Activated CD8-positive, alpha-beta memory T cell treated with anti-CD3 and anti-CD28 coated beads for 1 hour (primary cell): ENCODE measurements at places on chromosomes 12 and 14.

DNA sequence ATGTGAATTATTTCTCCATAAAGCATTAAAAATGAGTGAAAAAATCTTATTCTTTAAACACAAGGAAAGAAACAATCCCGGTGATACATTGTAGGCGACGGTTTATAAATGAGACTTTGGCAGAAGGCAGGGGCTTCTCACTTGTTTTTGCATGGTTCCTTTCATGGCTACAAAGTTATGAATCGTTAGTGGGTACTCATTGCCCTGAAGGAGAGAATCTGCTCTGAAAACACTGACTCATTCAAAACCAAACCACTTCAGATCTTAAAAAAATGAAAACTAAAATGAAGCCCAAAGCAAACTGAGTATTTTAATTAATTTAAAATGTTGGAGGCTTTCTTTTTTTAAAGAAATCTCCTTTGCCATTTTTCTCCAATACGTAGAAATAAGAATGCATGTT lies 41.4 kb upstream of the AMIGO2 start:
- DNase-seq, result no peak

DNA sequence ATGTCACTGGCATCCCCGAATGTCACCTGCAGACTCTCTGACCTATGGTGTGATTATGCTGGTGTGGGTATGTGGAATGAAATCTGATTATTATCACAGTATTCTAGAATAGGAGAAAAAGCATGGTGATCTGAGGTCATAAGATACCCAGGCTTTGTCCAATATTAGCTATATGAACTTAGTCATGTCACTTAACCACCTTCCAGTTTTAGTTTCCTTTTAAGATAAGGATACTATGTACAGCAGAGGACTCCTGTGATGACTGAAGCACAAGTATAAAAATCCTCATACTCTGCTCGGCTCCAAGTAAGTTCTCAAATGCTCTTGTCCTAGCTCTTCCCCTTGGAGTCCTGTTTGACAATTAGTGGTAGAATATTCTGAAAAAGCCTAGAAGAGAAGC lies 2.8 kb downstream of the GNS start:
- no peak for DNase-seq

GRCh38 chr14:89331398-89331797 lies 85.6 kb downstream of the FOXN3 start:
- no peak for DNase-seq

- no peak for DNase-seq
These were observed 1.2 kb downstream of the KRT3 start for GRCh38 chr12:52794479-52795331.

DNA sequence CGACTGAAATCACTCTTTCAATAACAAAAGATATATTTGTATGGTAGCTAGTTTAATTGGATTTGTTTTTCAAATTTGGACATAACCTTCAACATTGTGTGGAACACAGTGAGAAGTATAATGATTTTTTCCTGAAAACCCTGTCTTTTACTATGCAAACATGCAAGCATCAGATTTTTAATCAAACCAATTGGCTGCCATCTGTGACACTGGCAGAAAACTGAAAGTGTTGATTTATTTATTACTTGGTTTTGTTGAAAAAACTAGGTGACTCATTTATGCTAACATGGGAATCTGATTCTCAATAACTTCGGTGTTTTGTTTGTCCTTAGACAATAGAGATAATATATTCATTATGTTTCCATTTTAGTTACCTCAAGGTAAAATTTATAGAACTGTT lies 82.0 kb downstream of the NTS start:
- no peak for DNase-seq

DNA sequence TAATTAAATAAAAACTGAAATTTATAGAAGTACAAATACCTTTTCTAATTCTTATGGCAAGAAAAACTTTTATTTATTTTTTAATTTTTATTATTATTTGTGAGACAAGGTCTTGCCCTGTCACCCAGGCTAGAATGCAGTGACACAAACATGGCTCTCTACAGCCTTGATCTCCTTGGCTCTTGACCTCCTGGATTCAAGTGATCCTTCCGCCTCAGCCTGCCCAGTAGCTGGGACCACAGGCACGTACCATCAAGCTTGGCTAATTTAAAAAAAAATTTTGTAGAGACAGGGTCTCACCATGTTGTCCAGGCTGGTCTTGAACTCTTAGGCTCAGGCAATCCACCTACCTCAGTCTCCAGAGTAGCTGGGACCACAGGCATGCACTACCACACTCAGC lies 47.4 kb downstream of the COCH start:
- DNase-seq, result no peak

GRCh38 chr14:51482102-51482501 lies 169.6 kb upstream of the FRMD6 start:
- no peak for DNase-seq

DNA sequence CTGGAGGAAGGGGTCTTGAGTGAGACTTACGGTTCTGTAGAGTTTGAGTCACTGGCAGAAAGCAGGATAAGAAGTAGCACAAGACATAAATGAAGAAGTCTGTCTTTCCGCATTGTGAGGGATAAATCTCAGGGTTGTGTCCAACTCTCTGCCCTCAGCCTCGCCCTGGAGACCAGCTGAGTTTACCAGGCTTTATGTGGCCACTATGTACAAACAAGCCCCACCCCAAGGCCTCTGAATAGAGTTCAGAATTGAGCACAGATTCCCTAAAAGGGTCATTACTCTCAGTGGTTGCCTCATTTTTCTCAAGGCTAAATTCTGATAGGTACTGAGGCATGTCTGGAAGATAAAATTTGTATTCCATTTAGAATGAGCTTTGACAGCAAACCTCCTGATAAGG lies at the start of gene PZP:
Gene PZP (minus strand): TSS at position 167 of the 400 bp plus-strand sequence. CDS start 54 bp downstream, at position 113.
- DNase-seq, result no peak

DNA sequence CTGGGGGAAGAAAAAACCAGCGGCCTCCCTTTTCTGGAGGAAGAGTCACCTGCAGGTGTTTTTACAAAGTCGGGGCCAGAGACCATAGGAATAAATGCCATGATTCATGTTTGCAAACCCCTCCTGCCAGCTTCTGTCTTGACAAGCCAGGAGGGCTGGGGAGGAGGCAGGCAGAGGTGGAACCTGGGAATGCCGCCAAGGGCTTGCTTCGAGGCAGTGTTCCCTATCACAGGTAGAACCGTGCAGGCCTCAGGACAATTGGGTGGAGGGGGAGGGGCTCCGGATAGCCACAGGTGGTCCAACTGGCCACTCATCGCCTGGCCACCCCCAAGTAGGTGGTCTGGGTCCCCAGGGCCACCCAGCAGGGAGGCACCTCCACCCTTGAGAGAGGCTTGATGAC lies 14.2 kb upstream of the DLK1 start:
- no peak for DNase-seq

- no peak for DNase-seq
These were observed 93.7 kb downstream of the KCNMB4 start for GRCh38 chr12:70459786-70460185.

- no peak for DNase-seq
These were observed 15.4 kb upstream of the HIGD1C start for GRCh38 chr12:50936821-50937530.

DNA sequence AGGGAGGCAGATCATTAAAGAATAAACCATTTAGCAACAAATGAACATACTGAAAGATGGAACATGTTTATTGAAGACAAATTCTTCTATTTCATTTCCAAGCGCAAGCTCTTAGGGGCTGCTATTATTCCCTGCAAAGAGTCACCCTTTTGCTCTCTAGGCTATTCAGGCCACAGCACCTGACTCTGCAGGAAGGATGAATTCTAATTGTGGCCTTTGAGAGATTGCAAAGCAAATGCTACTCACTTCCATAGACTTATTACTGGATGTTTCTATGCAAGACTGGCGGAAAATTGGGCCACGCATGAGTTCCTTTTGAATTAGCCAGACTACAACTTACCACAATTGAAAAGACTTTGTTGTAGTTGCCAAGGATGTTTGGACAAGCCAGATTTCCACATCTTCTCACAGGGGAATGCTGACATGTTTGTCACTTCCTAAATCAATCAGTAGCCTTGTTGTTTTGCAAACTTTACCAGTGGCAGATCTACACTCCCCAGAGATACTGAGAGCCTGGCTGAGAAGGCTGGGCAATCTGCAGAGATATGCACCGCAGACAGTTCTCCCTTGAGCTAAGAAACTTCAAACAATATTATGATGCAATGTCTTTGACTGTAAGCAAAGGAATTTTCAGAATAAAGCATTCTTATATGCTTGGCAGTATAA lies 334.3 kb upstream of the SYT1 start:
- no peak for DNase-seq

GRCh38 chr14:100911665-100912316 lies 8.3 kb upstream of the RTL1 start:
- no peak for DNase-seq

DNA sequence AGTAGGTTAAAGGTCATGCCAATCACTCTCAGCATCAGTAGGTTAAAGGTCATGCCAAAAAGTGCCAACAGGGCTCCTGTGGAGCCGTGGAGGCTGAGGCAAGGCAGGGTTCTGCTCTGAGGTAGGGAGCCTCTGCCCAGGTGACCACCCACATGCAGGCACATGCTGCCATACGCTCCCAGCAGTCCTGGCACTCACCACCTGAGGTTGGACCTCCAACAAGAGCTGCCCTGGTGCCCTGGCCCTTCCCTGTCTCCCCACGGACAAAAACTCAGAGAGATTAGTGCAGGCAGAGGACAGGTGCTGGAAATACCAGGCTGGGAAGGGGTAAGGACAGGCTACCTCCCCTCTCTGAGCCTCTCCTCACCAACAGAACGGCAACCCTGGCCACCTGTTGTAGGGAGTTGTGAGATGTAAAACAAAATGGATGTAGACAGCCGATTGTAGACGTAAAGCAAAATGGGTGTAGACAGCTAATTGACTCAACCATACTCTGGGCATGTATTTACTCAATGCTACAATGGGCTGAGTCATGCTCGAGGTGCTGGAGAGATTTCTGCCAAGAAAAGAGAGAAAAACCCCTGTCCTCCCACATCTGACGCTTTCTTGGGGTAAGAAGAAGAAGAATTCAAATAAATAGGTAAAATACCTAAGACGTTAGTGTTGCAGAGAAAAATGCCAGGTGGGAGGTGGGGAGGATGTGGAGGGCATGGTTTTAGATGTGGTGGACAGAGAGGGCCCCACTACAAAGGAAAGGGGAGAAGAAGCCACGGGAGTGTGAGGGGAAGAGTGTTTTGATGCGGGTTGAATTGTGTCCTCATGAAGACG lies 32.4 kb downstream of the LTBP2 start:
- DNase-seq, result no peak

- no peak for DNase-seq
These were observed 345.7 kb downstream of the BMP4 start for GRCh38 chr14:53610947-53611346.

GRCh38 chr12:16587110-16587453 lies 18.9 kb downstream of the LMO3 start:
- DNase-seq, result no peak

- DNase-seq, result no peak
These were observed 465.3 kb upstream of the TBX3 start for GRCh38 chr12:115149279-115149678.

GRCh38 chr14:93792391-93792790 lies 4.1 kb upstream of the PRIMA1 start:
- DNase-seq, result no peak

- DNase-seq, result no peak
These were observed 4.6 kb upstream of the SLC22A17 start for GRCh38 chr14:23357261-23357660.

GRCh38 chr12:57248934-57249742 lies 1.8 kb downstream of the STAC3 start:
- DNase-seq, result no peak

DNA sequence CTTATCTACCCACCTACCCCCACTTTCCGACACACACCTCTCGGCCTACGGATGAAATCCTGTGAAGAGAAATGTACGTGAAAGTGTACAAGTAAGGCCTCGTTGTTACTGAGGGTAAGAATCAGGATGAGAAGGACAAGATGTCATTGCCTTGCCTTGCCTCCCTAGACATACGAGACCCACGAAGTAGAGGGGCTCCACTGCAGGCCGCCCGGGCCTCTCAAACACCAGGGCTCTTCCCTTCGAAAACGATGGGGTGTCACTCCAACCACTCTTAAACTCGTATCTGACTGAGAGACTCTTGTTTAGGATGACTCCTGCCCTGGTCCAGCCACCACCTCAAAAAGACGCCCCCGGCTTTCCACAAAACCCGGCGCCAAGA lies 498 bp downstream of the RACGAP1 start:
- DNase-seq, result no peak

DNA sequence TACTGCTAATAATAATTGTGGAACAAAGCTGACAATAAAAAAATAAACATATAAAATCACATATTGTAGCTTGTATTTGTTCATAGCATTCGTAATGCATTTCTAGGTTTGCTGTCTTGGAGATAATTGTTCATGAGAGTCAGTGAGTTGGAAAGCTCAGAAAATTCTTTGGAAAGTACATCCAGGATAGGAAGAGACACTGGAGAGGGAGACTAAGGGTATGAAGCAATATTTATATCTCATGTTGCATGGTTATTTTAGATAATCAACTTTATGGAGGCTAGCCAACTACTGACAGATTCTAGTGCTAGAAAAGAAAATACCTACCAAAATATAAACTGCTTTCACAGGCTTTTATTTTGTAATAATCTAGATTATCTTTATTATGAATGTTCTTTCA lies 1095.2 kb downstream of the FSCB start:
- no peak for DNase-seq

DNA sequence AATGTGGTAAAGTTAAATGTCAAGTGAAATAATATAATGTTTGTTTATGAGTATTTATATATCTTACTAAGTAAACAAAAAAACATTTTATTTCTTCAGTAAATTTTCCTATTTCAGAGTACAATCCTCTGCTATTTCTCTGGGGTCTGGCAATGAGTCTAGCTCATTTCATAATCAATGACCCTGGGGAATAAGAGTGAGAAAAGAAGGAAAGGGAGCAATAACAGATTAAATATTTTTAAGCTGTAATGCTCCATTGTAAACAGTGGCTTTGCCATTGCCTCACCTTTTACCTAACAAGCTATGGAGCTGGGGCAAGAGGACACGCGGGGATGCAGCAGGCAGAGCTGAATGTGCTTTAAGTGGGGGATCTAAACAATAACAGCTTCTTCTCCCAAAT lies 1071.9 kb downstream of the FLRT2 start:
- DNase-seq, result no peak

- DNase-seq, result no peak
These were observed 30.3 kb downstream of the NDUFA12 start for GRCh38 chr12:94973221-94973620.

GRCh38 chr12:53063708-53064612 lies 14.1 kb downstream of the TNS2 start:
- DNase-seq, result no peak

- DNase-seq, result no peak
These were observed 82.6 kb downstream of the SCARB1 start for GRCh38 chr12:124780752-124781685.

GRCh38 chr12:4115570-4115969 lies 158.0 kb upstream of the CCND2 start:
- no peak for DNase-seq
